ENCODE measurements at places on chromosomes 5 and 9.
A peak's percentile ranks its signal among the peaks of the same experiment; 100 is the strongest.

DNA sequence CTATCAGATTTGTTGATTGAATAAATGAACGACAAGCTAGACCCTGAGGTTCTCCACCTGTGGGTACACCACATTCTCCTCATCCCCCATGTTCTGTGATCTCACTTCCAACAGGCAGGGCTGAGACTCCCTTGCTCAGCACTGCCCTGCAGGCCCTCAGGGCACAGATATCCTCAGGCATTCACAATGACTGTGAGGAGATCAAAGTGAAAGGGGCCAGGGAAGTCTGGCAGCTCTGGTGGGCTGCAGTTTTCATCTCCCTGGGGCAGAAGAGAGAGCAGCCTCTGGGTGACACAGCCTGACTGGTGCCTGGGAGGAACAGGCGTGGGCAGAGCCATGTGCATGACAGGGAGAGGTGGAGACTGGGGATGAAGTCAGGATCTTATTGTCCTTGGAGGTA, 142.4 kb upstream of the C9orf72 start:
- no peak for DNase-seq

DNA sequence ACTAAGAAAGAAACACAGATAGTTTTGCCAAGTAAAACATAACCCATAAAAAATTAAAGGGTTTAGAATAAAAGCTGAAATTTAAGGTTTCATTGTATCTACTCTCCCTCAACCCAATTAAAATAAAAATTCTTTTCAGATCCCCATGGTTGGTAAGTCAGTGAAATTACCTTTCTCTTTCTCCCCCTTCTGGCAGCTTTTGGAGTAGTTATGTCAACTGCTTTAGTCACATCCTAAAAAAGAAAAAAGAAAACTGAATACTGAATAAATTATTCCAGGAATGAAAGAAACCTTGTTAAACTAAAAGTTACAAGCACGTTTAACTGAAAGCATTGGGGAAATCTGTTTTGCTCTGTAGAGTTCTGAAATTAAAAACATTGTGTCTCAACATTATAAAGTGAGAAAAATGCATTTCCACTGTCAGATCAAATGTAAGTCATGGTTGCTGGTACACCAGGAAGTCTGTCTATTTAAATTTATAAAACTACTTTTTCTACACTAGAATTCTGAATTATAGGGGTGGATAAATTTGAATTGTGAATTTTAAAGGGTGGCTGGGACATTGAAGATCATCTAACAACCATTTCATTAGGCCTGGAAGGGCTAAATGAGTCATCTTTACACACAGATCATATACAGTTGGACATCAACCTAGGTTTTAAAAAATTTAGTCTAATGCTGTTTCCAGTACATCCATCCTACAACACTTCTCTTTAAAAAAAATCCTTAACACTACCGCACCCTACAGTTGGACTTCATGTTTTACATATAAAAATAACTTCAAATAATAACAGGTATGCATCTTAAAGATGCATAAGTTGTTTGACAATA, 24.7 kb downstream of the PSIP1 start:
- peak; percentile 42 for DNase-seq

DNA sequence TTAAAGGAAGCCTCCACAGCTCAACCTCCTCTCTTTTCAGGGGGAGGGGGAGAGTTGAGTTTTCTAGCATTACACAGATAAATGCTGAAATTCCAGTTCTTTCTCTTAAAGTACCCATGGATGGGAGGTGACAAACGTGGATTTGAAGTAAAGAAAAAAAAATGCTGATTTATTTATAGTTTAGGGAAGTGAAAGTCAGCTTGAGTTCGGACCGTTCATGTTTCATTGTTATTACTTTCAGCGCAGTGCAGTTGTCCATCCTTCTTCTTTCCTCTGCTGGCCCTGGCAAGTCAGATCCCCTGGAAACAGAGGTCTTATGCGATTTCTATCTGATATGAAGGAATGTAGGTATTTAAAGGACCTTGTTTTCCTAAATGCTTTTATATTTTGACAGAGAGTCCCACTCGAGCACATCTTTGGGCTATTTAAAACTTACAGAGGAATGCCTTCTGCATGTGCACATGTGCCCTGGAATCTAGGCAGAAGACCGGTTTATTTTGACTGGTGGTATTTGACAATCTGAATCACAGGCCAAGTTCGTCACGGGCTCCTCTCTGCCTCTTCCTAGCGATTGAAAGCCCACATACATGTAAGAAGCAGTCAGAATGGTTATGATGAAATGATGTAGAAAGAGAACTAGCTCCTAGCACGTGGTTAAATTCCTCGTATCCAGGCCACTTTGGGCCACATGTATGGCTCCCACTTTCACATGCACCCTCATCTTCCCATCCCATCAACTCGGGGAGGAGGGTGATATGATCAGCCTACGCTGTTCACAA, 385.2 kb upstream of the KLF4 start:
- no peak for DNase-seq

GRCh38 chr9:81116340-81117137, 572.8 kb downstream of the TLE1 start:
- no peak for DNase-seq

DNA sequence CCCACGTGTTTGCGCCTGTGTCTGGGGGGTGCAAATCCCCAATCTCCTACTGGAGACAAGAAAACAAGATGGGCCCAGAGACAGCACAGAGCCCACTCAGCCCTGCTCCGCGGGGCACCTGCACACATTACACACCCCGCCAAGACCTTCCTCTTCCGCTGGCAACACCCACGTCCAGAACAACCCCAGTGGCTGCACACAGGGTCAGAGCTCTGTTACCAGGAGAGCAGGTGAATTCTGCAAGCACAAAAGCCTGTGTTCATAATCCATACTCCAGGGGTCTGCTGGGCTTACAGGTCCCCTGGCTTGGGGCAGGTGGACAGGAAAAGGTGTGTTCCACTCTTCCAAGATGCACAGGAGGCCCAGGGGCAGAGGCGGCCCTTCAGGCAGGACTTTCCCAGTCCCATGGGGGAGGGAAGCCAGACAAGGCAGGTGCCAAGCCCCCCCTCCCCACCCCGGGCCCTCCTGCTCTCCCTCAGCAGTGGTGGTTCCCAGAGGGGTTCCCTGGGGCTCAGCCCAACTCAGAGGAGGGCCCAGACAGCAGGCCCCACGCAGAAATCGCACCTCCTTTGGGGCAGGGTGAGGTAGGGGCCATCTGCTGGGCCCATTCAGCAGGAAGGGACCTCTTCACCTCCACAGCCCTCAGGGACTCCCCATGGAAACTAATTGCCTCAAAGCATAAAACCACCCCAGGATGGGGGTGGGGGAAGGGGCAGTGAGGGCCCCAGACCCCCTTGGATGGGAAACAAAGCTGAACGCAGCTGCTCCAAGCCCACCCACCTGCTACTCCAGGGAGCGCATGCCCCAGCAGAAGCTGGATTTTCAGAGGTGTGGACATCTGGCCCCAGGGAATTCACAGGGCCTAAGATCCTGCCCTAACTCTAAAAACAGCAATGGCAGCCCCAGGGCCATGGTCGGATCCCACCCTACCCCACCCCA, 105.3 kb downstream of the VAV2 start:
- no peak for DNase-seq

- no peak for DNase-seq
These were observed 148.0 kb downstream of the ERCC6L2 start for GRCh38 chr9:96023486-96023885.

GRCh38 chr5:34849253-34849652, 10.3 kb downstream of the TTC23L start:
- DNase-seq = no peak

GRCh38 chr5:123778641-123779040, 266.7 kb downstream of the CSNK1G3 start:
- DNase-seq = no peak

- DNase-seq = no peak
These were observed 164.6 kb downstream of the MAT2B start for GRCh38 chr5:163670036-163670435.

- no peak for DNase-seq
These were observed 505.1 kb upstream of the KLF4 start for GRCh38 chr9:107994648-107995047.

DNA sequence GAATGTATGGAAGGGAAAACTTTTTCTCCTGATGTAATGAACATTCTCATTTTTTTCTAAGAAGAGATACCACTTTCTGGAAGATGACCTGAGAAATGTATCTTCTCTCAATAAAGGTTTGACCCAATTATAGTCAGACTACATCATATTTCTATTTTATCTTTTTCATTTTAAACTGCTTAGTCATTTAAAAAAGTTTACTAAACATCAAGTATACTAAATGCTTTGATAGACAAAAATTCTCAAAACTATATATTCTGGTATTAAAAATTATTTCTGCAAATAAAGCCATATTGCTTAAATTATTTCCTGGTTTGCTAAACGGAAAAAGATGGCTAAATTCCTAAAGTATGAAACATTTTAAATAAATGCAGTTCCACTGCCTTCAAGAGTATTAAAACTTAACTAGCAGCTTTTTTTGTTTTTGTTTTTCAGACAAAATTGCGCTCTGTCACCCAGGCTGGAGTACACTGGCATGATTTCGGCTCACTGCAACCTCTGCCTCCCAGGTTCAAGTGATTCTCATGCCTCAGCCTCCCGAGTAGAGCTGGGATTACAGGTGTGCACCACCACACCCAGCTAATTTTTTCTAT, 37.1 kb downstream of the FBXW11 start:
- DNase-seq = no peak

GRCh38 chr5:82285206-82285605, 7.1 kb upstream of the RPS23 start:
- DNase-seq = no peak

DNA sequence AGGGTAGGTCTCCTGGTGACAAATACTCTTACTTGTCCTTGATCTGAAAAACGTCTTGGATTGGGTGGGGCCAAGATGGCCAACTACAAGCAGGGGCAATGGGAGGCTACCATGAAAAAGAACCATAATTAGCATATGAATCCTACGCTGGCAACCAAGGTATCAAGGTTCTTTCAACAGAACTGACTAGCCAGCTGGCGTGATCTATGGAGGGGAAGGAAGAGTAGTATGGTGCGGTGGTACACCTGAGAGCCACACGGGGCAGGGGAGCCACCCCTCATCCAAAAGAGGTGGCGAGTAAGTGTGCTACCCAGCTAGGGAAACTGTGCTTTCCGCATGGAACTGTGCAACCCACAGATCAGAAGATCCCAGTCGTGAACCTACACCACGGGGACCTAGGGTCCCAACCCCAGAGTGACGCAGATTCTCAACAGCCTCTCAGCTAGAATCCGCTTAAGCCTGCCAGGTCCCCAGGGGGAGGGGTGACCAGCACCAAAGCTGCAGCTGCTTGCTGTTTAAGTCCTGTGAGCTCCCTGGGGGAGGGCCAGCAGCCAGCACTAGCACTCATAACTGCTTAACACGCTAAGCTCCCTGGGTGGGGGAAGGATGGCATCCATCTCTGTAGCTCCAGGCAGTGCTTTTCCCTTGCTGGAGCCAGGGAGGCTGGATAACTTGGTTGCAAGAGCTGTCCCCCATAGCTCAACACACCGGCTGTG, 334.8 kb downstream of the FBXL17 start:
- no peak for DNase-seq

- DNase-seq = peak; percentile 55
These were observed 2.8 kb downstream of the GBGT1 start for GRCh38 chr9:133160742-133161546.

- DNase-seq = no peak
These were observed 162.1 kb upstream of the PCSK5 start for GRCh38 chr9:75728391-75728790.

- peak; percentile 3 for DNase-seq
These were observed 162.7 kb downstream of the SYK start for GRCh38 chr9:90964101-90965020.

DNA sequence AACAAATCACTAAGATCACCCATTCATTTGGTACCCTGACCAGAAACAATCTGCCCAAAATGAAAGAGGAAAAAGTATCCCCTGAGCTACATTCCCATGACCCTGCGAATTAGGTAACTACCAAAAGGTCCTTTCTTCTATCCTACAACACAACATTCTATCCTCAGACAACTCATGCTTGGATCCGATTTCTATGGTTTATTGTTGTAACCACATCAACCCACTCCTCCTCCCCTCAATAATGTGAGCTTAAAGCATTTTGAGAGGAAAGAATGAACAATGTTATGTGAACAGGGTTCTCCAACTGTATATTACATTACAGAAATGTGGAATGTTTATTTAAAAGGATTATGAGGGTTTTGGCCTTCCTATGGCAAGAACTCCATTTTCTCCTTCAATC, 4.0 kb downstream of the SLC35D2 start:
- no peak for DNase-seq

DNA sequence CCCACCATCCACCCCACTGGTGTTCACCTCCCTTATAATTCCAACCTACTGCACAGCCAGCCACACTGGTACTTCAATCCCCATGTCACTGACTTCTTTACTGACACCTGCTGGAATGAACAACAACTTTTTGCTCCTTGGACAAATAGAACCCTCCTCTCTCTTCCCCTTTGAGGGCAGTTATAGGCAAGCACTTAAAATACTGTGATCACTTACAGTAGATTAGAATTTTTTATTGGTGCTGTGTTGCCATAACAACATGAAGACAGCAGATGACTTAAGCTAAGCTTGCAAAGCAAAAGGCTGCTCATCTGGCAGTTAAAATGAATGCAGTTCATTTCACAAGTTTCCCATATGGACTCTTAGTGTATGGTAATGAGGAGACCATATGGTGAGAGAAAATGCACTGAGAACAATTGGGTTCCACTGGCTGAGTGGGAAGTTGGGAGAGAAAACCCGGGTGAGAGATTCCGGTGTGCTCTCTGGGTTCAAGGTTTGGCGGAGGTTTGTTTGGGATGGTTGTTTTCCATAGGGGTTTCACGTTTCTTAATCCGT, 374.3 kb downstream of the EBF1 start:
- no peak for DNase-seq

- no peak for DNase-seq
These were observed 288.3 kb upstream of the CDH18 start for GRCh38 chr5:20276061-20276958.

GRCh38 chr9:89799766-89800165, 195.0 kb downstream of the GADD45G start:
- DNase-seq = no peak

DNA sequence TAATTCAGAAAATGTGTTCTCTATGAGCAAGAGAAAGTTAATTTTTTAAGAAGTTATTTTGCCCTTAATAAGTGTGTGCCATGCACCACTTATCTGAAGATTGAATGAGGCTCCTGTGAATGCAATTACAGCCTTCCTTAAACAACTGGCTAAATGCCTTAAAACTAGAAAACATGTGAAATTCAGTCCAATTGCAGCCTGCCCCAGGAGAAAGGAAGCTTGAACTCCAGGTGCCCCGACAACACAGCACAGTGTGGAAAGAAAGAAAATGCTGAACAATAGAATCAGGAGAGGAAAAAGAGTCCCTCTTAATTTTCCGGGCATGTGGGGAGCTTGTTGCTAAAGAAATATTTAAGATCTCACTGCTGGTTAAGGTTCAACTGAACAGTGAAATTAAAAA, 8.8 kb downstream of the LHFPL2 start:
- DNase-seq = no peak

- no peak for DNase-seq
These were observed 103.9 kb downstream of the LHFPL2 start for GRCh38 chr5:78544561-78545201.

DNA sequence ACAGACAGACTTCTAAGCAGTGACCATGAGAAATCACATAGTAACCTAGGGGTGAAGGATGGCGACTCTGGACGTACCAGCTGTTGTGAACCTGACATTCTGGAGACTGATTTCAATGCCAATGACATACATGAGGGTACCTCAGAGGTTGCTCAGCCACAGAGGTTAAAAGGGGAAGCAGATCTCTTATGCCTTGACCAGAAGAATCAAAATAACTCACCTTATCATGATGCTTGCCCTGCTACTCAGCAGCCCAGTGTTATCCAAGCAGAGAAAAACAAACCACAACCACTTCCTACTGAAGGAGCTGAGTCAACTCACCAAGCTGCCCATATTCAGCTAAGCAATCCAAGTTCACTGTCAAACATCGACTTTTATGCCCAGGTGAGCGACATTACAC, 38.0 kb upstream of the CCDC152 start:
- DNase-seq = peak; percentile 36

Data from CD4-positive, alpha-beta T cell treated with Interleukin-12 subunit alpha and Interleukin-12 subunit beta, for 1 hour (primary cell).